ENCODE measurements at places on chromosomes 2 and 18.
A peak's percentile ranks its signal among the peaks of the same experiment; 100 is the strongest.

- no peak for DNase-seq
Measured at GRCh38 chr2:142863485-142863961, 13.9 kb upstream of the KYNU start.

DNA sequence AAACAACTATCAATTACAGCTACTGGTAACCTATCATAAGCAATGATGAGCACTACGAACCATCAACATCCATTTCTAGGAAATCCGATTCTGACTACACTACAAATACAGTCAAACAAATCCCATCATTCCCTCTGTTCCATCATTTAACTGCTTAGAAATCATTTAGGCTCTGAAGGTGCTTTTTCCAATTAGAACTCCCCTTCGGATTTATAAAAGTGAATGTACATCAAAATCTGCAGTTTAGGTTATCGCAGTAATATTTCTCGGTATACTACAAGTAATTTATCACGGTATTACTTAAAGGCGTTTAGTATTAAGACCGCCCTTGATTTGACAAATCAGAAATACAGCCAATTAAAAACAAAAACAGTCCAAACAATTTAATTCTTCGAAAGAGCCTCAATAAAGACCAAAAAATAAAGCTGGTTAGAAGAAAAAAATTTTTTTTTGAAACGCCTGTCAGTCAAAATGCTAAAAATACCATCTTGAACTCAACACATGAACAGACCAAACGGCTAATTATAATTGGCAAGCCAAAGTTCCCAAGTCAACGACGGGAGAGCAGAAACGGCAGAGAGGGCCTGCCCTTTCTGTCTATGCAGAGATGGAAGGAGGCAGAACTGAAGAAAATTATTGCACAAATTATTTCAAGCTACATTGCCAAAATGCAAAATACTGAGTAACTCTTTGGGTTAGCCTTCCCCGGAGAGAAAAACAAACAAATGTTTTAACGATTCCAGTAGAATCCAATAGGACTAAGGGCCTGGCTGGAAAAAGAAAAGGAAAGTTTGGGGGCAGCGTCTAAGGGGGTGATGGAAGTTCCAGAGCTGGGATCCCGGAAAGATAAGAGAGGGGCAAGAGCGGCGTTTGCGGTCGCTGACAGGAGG is 1.2 kb downstream of the VPS54 start:
- no peak for DNase-seq

DNA sequence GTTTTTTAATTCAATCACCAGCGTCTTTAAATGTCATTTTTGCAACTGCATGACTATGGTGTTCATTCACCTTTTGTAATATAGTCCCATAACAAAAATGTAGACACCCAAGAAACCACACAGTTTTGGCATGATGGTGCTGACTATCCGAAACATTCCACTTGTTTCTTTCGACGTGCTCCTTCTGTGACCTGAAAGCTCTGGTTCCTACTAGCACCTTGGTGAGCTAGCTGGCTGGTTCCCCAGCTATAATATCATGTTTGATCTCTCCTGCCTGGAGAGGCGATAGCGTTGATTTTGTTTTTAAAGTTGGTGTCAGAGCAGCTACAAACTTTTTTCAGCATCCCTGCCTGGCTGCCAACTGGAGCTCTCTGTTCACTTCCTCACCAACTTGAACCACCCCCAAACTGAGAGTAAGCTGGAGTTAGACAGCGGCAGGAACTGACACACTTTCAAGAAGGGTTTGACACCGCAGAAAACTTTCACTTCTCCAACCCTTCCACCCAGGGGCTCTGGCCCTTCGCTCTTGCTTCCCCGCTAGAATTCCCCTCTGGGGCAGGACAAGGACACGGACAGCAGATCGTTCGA is 1.1 kb downstream of the ATAD2B start:
- DNase-seq: peak; percentile 37

DNA sequence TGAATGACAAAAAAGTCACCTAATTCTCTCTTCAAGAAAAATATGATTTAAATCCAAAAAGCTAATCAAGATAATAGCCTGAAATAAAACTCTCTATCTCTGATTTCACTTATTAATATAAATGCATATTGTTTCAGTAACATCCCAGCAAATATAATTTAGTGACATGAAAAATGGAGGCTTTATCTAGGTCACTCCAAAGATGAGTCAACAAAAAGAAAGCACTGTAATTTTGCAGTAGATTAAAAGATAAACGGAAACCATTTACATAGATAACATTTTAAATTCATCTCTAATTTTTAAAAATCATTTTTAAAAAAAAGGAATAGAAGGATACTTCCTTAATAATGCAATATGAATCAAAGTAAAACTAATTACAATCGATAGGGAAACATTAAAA is 76.9 kb downstream of the INPP5D start:
- DNase-seq: no peak

DNA sequence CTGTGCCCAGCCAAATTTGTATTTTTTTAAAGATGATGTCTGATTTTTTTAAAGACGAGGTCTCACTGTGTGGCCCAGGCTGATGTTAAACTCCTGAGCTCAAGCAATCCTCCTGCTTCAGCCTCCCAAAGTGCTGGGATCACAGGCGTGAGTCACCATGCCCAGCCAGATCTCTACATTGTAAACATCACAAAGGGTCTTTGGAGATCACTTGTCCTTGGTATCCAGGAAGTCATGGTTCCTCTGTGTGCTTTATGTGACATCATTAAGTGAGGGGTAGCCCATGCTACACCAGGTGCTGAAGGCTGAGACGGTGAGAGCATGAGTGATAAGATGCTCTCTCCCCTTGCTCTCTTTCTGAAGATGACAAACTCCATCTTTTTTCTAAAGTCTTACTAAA is 7.0 kb upstream of the NUP35 start:
- DNase-seq: no peak

GRCh38 chr18:3605486-3605952 is 155.5 kb downstream of the TGIF1 start:
- no peak for DNase-seq

- no peak for DNase-seq
Measured at GRCh38 chr2:168567836-168568235, 111.8 kb downstream of the CERS6 start.

DNA sequence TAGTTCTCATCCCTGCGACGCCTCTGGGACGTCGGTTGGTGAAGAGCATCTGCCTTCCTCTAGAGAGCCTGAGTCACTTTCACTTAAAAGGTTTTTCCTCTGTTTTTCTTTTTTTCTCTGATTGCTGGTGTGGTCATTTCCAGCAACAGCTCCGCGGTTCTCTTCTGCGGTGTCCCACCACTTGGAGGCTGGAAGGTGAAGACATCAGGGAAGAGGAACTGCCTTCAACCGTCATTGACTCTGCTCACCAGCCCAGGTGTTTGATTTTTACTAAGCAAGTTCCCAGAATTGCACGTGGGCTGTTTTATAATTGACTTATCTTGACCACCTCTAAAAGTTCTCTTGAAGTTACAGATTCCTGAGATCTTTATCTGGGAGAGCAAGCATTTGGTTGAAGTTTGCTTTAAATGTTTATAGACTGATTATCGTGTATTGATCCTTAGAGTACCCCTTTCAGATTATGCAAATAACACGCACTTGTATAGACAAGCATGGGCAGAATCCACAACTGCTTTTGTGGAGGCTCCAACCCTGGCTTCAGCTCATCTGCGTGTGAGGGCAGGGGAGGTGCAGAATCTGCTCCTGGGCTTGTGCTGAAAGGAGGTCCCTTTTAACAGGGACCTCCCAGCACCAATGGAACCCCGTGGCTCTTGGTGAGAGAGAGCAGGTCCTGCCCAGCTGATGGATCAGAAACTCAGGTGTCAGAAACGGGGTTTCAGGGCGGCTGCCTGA is 3.5 kb downstream of the CTDP1 start:
- no peak for DNase-seq

DNA sequence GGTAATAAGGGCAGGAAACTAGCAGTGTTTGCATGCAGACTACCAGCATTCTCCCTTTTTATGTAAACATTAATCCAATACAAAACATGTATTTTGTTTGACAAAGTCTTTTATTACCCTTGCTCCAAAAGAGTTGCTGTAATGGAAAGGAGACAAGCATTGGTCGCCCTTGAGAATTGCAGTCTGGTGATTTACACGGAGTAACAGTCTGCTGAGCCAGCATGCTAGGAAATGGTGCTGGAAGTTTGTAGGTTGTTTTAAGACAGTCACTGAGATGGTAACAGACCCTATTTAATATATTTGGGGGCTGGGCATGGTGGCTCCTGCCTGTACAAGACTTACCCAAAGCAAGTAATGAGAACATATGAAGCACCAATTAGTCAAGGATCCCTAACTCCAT is 2.8 kb upstream of the PRKCE start:
- DNase-seq: no peak

DNA sequence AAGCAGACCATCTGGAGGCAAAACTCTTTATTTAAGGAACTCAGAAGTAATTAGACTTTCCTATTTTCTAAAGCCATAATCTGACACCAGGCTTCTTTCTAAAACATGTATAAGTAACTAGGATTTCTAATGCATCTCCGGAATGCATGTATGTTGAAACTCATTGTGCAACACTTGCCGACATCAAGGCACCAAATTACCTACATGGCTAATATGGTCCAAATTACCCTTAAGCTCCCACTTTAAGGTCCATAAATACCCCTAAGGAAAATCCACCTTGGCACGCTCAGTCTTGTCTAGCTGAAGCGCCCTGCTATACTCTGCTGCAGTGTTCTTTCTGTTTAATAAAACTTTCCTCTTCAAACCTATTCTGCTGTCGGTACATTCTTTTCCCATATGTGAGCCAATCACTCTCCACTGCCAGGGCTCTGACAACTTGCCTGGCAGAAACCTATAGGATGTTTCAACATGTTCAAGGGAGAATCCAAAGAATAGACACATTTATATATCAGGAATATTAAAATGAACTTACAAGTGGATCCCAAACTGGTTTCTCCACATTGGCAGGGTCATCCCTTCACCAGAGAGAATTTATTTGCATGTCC is 171.9 kb downstream of the GALNT1 start:
- no peak for DNase-seq

DNA sequence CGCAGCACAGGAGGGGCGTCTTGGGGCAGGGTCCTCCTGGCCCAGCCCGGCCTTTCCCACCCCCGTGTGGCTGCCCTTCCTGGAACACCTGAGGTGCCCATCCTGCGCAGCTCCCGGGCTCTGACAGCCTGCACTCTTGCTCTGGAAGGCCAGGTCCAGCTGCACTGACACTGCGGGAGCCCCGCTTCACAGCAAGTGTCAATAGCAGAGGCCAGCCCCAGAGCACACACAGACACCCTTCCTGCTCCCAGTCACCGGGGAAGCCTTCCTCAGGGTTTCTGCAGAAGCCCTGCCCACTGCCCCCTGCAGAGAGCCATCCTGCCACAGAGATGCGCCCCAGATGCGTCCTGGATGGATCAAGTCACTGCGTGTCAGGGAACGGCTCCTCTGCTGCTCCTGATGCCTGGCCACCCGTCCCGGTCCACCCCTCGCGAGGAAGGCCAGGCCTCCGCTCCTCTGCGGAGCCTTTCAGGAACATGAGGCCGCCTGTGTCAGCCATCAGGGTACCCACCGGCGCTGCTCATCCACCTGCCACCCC is 519.2 kb upstream of the MYT1L start:
- DNase-seq: no peak

GRCh38 chr2:12716282-12717190 is at the start of gene TRIB2:
Gene TRIB2 (plus strand): TSS chr2:12716936. CDS start chr2:12718308, 1,372 bp downstream.
- DNase-seq: peak; percentile 89

- DNase-seq: no peak
Measured at GRCh38 chr2:178205853-178206521, 11.7 kb downstream of the OSBPL6 start.

GRCh38 chr2:238709325-238710025 is 138.4 kb upstream of the TWIST2 start:
- DNase-seq: no peak

- no peak for DNase-seq
Measured at GRCh38 chr2:37378411-37378810, 34.0 kb downstream of the QPCT start.

- DNase-seq: no peak
Measured at GRCh38 chr2:70514612-70515055, 39.0 kb downstream of the TGFA start.

GRCh38 chr2:30272761-30273573 is 41.6 kb downstream of the LBH start:
- DNase-seq: peak; percentile 22

- DNase-seq: no peak
Measured at GRCh38 chr2:234694244-234695013, 197.5 kb upstream of the ARL4C start.

DNA sequence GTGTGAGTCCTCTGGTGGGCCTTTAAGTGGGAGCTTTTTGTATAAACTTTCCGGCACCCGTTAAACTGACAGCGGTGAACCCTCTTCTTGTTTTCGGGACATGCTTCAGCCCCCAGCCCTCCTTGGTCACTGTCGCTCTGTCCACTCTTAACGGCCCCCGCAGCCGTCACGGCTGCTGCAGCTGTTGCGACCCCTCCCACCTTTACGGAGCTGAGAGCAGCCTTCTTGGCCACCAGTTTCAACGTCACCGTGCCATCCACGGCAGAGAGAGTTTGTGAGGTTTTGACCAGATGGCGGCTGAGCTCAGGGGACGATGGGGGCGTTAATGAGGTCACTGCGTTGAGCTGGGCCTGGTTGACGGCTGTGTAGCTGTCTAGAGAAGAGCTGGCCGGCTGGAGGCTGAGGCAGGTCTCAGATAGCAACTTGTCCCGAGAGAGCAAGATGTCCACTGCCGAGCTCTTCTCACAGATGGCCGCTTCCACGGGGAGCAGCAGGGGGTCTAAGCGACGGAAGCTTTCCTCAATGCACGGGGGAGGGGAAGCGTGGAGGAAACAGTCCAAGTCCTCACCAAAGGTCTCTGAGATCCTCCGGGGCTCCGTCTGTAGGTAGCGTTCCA is 41.9 kb downstream of the KLF7 start:
- DNase-seq: no peak

DNA sequence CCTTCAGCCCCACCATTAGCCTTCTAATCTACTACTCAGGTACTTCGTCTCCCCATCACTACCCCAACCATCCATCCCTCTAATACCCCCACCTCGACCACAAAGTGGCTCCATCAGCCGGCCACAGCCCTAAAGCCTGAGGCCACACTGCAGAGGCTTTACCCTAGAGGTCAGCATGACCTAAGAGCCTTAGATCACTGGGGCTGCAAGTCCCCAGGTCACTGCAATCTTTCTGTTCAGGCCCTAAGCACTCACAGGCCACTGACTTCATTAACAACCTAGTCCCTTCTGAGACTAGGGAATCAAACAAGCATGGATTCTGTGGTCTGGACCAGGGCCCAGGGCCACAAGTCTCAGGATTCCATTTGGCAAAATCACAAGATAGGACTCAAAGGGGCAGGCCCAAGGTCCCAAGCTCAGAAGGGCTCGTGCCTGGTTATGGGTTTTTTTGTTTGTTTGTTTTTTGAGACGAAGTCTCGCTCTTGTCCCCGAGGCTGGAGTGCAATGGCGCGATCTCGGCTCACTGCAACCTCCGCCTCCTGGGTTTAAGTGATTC is 37.0 kb upstream of the PKDCC start:
- no peak for DNase-seq

GRCh38 chr2:220167956-220168355 is 540.5 kb downstream of the SLC4A3 start:
- DNase-seq: no peak

All from stimulated activated CD4-positive, alpha-beta T cell treated with anti-CD3 and anti-CD28 coated beads, Interleukin-2, amount 100 ng/mL, for 4 hours (primary cell).